ENCODE measurements at places on chromosomes 12 and 14.

DNA sequence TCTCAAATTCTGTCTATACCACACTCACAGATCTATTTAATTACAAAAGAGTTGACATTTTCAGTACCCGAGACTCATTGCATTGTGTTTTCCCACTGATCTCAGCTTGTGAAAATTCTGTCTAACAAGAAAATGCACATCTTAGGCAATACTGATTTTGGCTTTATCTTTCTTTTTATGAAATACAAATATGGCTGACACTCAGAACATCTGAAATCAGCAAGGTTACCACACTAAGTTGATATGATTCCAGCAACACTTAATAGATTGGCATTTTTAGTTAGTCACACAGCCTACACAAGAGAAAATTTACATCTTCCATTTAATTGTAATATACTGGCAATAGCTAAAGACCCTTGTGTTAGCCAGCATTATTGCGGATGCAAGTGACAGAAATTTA is 40.3 kb downstream of the PEX5 start:
- no peak for DNase-seq

DNA sequence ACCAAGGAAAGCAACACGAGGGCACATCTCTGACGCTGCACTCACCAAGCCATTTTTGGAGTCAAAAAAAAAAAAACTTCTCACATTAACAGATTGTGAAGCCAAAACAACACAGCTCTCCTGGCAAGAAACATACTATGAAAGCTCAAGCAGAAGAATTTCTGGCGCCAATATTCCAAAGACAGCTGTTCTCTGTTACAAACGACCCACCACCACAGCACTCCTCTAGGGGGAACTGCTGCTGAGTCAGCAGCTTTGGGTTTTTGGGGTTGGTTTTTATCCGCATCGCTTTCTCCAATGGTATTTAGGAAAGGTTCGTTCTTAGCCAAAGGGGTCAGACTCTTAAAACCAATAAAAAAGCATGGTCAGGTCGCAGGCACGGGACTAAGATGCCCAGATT is 379.4 kb downstream of the RPS29 start:
- no peak for DNase-seq

DNA sequence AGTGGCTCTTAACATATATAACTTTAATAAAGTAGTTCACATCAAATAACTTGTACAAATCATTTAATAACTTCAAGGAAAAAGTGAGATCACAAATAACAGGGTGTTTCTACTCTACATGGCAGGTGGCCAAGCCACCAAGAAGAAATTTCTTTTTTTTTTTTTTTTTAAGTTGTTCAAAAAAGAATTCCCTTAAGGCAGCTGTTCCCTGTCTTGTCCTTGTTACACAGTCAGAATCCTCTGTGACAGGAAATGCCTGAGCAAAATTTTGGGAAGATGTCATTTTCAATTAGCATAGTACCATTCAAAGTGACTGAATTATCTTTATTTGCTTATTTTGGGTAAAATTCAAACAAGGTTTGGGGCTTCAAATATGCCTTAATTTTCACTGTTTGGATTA is 79.4 kb downstream of the LIN7A start:
- DNase-seq: no peak

- no peak for DNase-seq
Measured at GRCh38 chr12:68896881-68897540, 36.0 kb downstream of the CPM start.

GRCh38 chr12:107541001-107541705 is 144.4 kb upstream of the PWP1 start:
- no peak for DNase-seq

GRCh38 chr14:93996130-93996695 is 888 bp upstream of the CCDC197 start:
- no peak for DNase-seq

DNA sequence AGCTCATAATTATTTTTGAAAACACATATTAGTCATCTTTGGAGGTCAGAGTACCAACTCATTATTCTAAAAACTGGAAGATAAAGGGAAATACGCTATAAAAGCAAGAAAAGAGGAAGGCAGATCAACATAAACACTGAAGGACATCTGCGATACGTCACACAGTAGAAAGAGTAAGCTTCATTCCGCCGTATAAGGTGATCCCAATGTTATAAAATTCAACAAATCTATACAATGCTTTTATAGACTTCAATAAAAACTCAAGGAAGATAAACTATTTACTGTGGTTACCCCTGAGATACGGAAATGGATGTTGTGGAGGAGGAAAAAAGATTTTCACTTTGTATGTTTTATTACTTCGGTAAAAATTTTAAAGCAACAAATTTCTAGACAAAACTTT is 92.6 kb downstream of the ITPR2 start:
- DNase-seq: no peak

- no peak for DNase-seq
Measured at GRCh38 chr12:28869197-28869596, 279.9 kb upstream of the FAR2 start.

DNA sequence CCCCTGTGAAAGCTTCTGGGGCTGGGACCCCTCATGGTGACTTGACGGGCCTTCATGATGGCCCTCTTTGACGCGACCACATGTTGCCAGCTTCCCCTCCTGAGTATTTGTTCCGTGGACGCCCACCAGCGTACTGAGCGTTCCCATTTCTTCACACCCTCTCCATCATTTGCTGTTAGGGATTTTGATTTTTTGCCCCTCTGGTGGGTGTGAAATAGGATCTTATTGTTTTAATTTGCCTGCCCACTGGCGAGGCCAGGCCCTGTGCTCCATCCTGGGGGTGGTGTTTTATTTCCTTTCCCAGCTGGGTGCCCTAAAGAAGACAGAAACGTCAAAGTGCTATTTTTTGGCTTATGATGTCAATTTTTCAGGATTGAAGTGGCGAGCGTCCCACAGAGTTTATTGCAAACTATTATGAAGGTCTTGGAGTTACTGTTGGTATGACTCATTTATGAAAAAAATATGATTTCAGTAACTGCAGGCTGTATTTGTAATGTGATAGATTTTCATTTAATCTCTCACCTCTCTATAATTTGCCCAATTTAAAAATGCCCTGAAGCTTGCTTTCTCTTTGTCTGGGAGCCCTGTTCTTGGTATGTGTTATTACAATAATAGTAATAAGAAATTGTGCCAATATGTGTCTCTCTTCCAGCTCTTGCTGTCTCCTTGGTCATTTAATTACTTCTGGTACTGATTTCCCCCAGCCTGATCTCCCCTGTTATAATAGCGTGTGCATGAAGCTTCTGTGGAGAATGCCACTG is 99.6 kb downstream of the SLC25A47 start:
- no peak for DNase-seq

DNA sequence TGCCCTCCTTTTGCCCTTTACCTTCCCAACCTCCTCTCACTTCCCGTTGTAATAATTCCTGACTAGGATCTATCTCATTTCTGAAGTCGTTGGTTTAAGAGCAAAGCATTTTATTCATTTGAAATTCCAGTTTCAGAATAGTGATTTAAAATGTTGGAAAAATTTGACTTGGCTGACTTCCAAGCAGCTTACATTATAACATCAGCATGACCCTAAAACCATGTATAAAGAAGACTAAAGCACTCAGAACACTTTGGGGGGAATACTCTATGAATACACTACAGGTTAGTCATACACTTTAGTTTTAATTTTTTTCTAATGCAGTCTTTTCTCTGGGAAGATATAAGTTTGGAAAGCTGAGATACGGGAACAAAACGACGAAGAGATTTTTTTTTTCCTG is 161.1 kb downstream of the BTG1 start:
- DNase-seq: no peak

DNA sequence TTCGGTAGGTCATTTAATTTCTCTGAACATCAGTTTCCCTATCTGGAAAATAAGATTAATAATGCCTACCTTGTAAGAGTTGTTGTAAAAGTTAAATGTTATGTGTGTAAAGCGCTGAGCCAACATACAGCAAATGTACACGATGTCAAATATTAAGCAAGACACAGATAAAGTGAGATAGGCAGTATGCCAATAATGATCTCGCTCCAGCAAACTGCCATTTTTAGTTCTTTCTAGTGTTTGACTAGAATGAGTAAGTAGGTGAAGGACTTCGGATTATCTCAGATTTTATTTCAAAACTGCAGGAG is 840 bp downstream of the DHRS7 start:
- DNase-seq: no peak

- no peak for DNase-seq
Measured at GRCh38 chr14:98503086-98503815, 768.7 kb downstream of the BCL11B start.

GRCh38 chr14:95156161-95157047 is 925 bp downstream of the DICER1 start:
- no peak for DNase-seq
